Right lobe of liver (tissue), 6 donors: ENCODE measurements at places on chromosomes 11 and 22. TPM values are rescaled to one million over a fixed set of nuclear protein-coding genes. Genes with fewer than 3 reads are reported as not detected.

DNA sequence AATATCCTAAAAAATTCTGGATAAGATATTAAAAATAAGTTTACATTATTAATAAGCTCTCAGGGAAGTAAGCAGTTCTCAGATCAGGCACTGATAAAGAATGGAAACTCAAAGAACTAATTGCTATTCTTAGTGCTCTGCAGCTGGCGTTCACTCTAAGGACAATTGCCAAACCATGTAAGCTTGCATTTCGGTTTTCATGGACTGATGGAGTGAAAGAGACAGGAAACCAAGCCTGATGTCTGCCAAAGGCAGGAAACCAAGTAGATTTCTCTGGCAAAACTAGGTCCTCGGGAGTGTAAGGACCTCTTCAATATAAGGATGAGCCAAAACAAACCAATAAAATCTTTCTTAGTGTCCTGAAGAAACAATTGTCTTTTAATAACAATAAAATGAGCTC, 355.2 kb downstream of the RAB38 start:
- DNase-seq = no peak
- no peaks in the 10 kb centered on the region for H3K4me1 ChIP-seq
- H3K27me3 ChIP-seq = no peaks in the 10 kb centered on the region
- H3K27ac ChIP-seq = no peak overlapping the region
- no peaks in the 10 kb centered on the region for H3K36me3 ChIP-seq

- H3K4me1 ChIP-seq = peaks cover 11% of the 10 kb centered on the region
- peak overlapping the region; percentile 79 for H3K4me3 ChIP-seq
- H3K27me3 ChIP-seq = no peaks in the 10 kb centered on the region
- peak overlapping the region; percentile 63 for H3K27ac ChIP-seq
- H3K36me3 ChIP-seq = no peaks in the 10 kb centered on the region
- DNase-seq = no peak
Measured at GRCh38 chr11:66479394-66480116, 679 bp upstream of the DPP3 start.

DDX6 gene
- total RNA-seq = 37.9 TPM

- no peaks in the 10 kb centered on the region for H3K27me3 ChIP-seq
- peak; percentile 48 for DNase-seq
- H3K27ac ChIP-seq = peak overlapping the region; percentile 83
- H3K4me3 ChIP-seq = peak overlapping the region; percentile 66
- no peaks in the 10 kb centered on the region for H3K36me3 ChIP-seq
Measured at GRCh38 chr11:9573775-9574621, 528 bp downstream of the WEE1 start.

- DNase-seq = no peak
- H3K36me3 ChIP-seq = no peaks in the 10 kb centered on the region
Measured at GRCh38 chr11:7595016-7595866, 78.1 kb downstream of the CYB5R2 start.
